Smooth muscle cell of bladder (primary cell): ENCODE measurements at places on chromosomes 11 and 22. TPM values are rescaled to one million over a fixed set of nuclear protein-coding genes. Genes with fewer than 3 reads are reported as not detected.

The PDGFB gene
- total RNA-seq = 0.09 and 0.14 TPM in 2 replicates

The DDT gene
- total RNA-seq = 88.7 and 111 TPM in 2 replicates

The GPHA2 gene
- not detected in 2 replicates for total RNA-seq

The CDC42EP2 gene
- total RNA-seq = 15.0 and 23.2 TPM in 2 replicates
